ENCODE measurements at places on chromosomes 7 and 10. TPM values are rescaled to one million over a fixed set of nuclear protein-coding genes. Genes with fewer than 3 reads are reported as not detected.

The SLC13A1 gene
- total RNA-seq: not detected

The NPC1L1 gene
- total RNA-seq: not detected

The AKR1C4 gene
- total RNA-seq: not detected

The CPA2 gene
- total RNA-seq: not detected

The H2BK1 gene
- not detected for total RNA-seq

The GPR15LG gene
- not detected for total RNA-seq

The CYP3A7 gene
- not detected for total RNA-seq

The ELN gene
- total RNA-seq: not detected

The EXOC4 gene
- total RNA-seq: 71.1 TPM

DNA sequence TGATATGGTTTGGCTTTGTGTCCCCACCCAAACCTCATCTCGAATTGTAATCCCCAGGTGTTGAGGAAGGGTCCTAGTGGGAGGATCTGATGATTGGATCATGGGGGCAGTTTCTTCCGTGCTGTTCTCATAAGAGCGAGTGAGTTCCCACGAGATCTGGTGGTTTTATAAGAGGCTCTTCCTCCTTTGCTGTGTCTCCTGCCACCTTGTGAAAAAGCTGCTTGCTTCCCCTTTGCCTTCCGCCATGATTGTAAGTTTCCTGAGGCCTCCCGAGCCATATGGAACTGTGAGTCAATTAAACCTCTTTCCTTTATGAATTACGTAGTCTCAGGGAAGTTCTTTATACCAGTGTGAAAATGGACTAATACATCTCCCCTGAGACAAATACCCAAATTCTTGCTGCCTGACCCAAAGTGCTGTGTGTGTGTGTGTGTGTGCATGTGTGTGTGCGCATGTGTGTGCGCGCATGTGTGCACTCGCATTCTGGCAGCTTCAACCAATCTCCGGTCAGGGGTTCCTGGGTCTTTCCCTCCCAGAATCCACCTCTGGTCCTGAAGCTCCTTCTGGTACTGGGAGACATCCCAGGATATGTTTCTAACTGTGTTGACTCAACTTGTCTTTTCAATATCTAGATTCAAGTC, 98.1 kb upstream of the LRRC4 start:
- no peak for DNase-seq

- no peak for DNase-seq
These were observed 34.5 kb upstream of the MEOX2 start for GRCh38 chr7:15720849-15721471.

DNA sequence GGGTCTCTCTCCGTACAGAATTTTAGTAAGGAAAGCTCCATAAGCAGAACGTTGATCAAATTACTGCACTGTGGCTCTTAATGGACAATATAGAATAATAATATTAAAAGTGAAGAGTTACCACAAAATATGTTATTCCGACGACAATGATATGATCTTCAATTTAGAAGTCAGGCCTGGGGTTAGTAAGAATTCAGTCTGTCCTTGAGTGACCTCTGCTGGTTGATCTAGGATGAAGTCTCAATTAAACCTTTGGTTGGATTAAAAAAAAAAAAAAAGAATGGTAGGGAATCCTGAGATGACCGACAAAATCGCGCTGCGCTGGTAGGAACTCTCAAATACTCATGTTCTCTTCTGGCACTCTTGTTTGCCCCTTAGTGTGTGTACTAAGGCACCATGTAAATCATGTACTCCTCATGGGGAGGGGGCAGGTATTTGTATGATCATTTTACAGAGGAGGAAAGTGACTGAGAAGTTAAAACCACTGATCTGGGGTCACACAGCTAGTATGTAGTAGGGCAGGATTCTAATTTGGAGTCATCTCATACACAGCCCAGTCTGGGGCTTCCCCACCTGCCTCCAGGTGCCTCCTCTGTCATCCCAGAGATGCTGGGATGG, 161.3 kb upstream of the NPVF start:
- no peak for DNase-seq

GRCh38 chr7:143884969-143885559, 16.9 kb downstream of the TCAF1 start:
- no peak for DNase-seq

DNA sequence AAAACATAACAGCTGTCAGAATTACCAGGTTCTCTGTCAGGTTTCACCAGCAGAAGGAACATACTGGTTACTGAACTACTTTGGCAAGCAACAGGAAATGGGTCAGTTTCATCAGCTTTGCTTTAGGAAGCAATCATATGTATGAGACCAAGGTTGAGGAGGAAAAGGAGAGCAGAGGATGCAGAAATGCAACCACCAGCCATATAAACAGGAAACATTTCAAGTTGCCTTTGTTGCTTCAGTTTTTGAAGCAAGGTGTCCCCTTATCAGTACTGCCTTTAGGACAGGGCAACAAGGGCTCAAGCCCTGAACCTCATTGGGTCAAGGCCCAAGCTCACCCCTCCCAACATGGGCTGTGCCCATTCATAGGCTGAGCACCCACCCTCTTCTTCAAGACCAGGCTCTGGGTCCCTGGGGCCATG, 10.2 kb downstream of the HIPK2 start:
- peak; percentile 30 for DNase-seq

DNA sequence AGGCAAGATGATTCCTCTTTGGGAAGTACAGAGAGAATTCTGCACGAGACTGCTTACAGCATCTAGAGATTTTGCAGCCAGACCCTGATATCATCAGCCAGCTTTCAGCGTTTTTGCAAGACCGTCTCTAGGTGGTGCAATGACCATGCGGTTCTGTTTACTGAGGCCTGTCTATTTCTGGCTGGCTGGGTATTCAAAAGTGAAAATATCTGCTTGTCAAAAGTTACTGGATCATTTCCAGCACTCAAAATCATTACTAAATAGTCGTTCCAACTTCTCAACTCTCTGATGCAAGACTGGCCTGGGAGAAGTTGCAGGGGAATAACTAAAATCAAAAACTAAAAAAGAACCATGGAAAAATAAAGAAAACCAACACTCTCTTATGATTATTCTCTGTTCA, 240.1 kb downstream of the ELMO1 start:
- peak; percentile 46 for DNase-seq

DNA sequence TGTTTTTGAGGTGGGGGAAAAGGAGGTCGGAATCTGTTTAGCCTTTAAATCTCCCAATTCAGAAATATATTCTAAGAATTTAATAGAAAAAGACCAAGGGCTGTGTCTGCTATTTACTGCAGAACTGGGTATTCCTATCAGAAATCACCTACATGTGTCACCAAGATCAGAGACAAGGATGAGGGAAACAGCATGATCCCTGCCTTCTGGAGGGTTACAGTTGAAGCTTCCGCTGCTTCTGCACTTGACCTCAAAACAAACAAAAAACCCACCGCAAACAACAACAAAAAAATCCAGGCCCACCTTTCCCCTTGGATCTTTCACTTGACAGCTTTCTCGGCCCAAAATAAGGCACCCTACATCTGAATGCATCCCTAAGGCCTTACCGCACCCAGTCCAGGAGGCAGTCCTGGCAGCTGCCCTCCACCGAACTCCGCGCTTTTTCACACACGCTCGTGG, 750 bp upstream of the CDK14 start:
- no peak for DNase-seq

DNA sequence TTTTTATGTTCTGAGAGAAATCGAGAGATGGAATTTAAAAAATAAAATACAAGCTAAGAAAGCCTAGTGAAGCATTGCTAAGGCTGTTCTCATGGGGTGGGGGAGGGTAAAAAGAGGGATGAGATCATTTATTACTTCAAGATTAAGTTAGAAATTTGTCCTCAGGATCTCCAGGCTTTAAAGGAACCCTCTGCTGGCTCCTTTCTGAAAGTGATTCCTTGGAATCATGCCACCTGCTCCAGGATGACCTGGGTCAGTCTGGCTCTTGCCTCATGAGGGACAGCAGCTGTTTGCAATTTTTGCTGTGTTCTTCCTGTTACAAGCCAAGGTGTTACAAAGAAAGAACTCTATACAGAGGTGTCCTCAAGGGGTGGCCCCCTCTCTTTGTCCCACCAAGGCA, 69.8 kb downstream of the CDK1 start:
- DNase-seq: no peak

GRCh38 chr7:134630893-134631292, 15.8 kb upstream of the BPGM start:
- no peak for DNase-seq

DNA sequence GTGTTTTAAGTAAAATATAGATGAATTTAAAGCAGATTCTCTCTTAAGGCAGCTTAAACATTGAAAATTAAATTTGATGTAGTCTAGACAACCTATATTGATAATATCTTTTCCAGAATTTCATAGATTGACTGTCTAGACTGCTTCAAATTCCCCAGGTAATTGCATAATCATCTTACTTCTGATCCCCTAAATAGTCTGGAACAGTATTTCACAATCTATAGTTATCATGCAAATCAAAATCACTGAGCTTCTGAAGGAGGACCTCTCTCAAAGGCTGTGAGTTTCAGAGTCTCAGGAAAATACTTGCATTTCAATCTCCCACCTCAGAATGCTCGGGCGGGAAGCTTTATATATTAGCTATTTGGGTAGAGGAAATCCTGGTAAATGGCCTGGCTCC, 87.3 kb downstream of the SEMA3A start:
- DNase-seq: no peak

DNA sequence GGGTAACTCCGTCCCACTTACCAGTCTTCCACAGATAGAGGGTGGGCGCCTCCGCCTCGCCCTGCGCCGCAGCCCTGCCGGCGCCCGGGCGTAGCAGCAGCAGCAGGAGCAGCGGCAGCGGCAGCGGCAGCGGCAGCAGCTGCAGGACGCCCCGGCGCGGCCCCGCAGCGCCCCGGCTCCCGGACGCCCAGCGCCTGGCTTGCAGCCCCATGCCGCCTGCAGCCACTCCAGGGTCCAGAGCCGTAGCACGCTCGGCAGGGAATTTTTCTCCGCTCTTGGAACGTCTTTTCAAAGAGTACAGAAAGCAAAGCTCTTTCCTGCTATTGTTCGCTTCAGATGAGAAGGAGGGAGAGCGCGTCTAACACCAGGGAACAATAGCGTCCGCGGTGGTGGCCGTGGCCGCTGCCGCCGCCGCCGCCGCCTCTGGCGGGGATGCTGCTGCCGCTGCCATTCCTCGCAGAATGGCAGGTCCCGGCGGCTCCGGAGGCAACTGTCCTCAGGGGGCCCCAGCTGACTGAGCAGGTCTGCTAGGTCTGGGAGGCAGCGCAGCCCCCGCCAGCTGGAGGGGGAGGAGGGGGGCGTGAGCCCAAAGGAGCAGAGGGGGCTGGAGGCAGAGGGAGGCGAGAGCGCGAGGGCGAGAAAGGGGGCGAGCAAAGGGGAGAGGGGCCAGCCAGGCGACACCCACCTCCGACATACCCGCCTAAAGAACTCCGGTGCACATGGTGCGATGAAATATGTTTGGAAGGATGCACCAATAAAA, at the start of gene THSD7A:
TSS of gene THSD7A (minus strand) at position 463 of the 760 bp plus-strand sequence. CDS start at position 211, 252 bp downstream.
- DNase-seq: no peak

DNA sequence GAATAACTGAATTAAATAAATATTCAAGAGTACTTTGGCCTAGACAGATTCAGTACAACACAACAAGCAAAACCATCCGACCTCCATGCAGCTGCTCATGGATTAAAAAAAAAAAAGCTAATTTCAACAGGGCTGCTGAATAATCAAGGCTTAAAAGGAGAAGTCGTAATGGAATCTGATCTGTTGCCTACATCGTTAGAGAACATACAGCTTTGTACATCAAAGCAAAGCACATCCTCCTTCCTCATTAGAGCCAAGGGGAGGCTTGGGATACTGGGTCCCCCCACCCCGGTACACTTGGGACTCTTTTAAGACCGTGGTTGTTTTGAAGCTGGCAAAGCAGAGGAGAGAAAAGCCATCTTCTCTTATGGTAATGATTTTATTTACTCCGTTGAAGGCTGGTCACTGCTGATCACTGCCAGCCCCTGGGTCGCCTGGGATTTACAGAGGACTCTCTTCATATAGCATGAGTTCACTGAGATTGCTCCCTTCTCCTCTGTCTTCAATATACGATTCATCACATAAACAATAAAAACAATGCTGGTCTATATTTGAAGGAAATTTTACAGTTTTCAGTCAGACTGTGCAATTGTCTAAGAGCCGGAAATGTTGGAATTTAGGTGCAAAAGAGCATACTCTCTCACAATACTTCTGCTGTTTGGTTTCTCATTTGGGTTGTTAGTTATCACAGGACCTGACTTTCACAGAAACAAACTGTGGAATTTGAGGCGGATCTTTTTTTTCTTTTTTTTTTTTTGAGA, 148.8 kb downstream of the FAM107B start:
- no peak for DNase-seq

- DNase-seq: no peak
These were observed 48.1 kb upstream of the WNT16 start for GRCh38 chr7:121280656-121281055.

- DNase-seq: no peak
These were observed 329.3 kb downstream of the ELMO1 start for GRCh38 chr7:37119296-37119860.

All from activated CD4-positive, alpha-beta memory T cell treated with anti-CD3 and anti-CD28 coated beads, Interleukin-2, amount 10 ng/mL, durations not matched to agents 7 days and 5 days (primary cell).